Suppressor macrophage treated with lipopolysaccharide for 4 hours (primary cell): ENCODE measurements at places on chromosomes 2 and 18.
A peak's percentile ranks its signal among the peaks of the same experiment; 100 is the strongest.

- no peak for DNase-seq
Observed at GRCh38 chr2:120772261-120772660, 36.6 kb downstream of the GLI2 start.

DNA sequence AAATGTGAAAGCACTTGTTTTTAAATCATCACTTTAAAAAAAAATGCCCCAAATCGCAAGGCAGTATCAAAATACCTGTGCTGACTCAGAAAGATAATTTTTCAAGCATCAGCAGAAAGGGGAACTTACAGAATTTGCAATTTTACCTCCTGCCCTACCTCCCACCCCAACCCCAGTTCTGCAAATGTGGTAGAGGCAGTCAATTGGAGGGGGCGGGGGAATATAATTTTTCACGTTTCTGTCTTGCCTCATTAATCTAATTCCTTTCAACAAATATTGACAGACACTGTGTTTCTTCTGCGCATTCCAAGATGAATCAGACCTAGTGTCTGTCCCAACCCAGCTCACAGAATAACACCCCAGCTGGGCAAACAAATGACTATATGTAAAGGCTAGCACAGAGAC, 76.8 kb downstream of the ALPK2 start:
- DNase-seq = no peak

- DNase-seq = no peak
Observed at GRCh38 chr2:70258532-70258875, 567 bp downstream of the PCYOX1 start.

DNA sequence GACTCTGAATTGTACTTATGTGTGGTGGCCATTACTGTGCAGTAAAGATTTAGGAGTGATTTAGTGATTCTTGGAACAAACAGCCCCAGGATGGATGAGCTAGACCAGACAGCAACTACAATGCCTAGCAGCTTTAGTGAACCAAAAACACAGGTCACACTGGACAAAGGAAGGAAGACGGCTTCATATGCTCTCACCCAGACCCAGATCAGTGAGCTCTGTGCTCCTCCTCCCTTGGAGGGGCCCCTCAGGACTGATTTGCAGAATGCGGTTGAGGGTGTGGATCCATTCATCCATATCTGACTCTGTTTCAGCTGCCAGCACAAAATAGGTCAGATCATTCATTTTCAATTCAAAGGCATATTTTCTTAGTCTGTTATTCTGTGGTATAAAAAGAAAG, 159.7 kb upstream of the CCDC195 start:
- DNase-seq = no peak

GRCh38 chr2:65931056-65931455, 498.7 kb upstream of the SPRED2 start:
- DNase-seq = no peak

GRCh38 chr2:233457356-233457755, 103.1 kb downstream of the DGKD start:
- DNase-seq = no peak

- DNase-seq = no peak
Observed at GRCh38 chr2:64056021-64056420, 36.8 kb upstream of the VPS54 start.

DNA sequence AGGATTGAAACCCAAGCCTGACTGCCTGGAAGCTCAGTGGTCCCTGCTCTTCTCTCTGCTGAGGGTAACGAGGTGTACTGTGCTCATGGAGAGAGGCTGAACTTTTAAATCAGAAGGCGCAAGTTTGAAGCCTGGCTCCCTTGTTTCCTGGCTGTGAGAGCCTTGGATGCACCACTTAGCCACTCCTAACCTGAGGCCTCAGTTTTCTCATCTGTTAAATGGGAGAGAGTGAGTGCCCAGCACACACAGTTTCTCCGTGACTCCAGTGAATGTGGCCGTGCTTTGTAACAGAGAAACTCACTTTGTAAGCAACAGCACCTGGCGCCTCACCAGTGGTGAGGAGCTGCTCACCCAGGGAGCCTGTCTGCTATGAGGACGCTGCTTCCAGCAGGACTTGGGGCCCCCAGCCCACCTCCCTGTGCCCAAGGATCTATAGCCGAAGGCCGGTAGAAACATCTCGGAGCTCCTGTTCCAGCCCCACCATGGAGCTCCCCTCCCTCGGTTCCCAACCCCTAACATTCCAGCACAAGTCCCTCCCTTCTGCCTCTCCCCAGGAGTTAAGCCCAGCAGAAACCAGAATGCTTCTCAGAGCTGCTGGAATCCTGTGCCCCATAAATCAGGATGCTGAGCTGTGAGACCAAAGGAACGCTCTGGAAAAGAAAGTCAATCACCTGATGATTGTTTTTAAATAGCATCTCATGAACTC, 20.3 kb upstream of the KCNK3 start:
- no peak for DNase-seq

GRCh38 chr18:75529394-75529793, 101.9 kb upstream of the SMIM21 start:
- DNase-seq = no peak

- DNase-seq = no peak
Observed at GRCh38 chr2:103151046-103151445, 389.2 kb downstream of the TMEM182 start.

GRCh38 chr2:240050278-240050677, 3.0 kb downstream of the OR6B3 start:
- DNase-seq = no peak

GRCh38 chr18:10032331-10033015, 118.7 kb downstream of the VAPA start:
- DNase-seq = peak; percentile 16

GRCh38 chr2:107132070-107132469, 246.1 kb upstream of the ST6GAL2 start:
- peak; percentile 12 for DNase-seq
